Activated naive CD8-positive, alpha-beta T cell treated with anti-CD3 and anti-CD28 coated beads, Interleukin-2, amount 50 U/mL, for 16 hours (primary cell): ENCODE measurements at places on chromosomes 3 and 15.

DNA sequence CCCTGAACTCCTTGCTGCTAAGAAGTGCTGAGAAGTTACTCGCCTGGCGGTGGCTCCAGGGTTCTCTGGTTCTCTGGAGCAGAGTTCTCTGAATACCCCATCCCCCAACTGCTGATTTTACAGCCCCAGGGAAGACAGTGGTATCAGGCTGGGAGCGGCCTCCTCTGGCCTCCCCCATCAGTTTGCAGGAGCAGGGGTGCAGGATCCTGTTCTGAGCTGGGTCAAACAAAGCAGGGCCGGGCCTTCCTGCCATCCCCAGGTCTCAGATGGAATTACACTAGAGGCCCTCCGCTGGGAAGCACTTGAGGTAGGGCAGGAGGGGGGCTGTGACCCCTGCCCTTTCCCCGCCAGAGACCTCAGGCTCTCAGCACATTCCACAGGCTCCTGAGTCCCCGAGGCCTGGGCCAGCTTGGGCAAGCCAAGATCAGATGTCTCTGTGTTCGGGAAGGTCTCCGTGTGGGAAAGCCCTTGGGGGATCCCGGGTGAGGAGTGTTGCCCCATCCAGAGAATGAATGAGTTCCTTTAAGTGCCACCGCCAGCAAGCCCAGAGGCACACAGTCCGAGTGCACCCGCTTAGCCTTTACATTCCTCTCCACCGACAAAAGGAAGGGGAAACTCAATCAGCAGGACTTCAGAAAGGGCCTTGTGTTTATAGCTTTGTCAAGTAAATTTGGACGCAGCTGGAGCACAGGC lies 149.9 kb downstream of the LRRK1 start:
- DNase-seq, result no peak

GRCh38 chr3:17683542-17684207 lies 58.8 kb downstream of the TBC1D5 start:
- no peak for DNase-seq

- no peak for DNase-seq
Measured at GRCh38 chr3:169498336-169498735, 165.2 kb downstream of the MECOM start.

DNA sequence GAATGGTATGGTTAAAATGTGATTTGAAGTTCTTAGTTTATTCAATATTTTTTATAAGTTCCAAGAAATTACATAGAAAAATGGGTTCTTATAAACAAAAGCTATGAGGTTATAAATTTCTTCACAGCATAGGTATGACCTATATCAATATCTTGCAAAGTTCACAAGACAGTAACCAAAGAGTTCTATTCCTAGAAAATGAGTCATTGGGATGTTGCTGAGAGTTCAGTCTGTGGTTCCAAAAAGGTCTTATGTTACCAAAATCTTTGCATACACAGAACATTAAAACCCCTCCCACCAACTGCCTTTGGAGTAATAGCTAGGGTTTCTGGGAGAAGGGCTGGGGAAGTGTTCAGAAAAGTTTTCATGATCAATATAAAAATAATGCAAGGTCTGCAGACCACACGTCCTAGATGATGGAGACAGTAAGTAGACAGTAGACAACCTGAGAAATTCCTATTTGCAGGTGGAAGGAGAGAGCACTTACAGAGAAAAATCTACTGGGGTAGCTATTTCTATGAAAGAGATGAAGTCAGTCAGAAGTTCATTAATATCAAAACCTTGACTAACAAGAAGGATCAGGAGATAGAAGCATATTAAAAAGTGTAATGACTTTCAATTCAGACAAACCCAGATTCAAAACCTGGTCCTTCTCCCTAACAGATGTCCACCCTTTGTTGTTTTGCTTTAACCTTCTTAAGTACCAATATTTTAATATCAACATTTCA lies 279.3 kb downstream of the KCNH8 start:
- no peak for DNase-seq

DNA sequence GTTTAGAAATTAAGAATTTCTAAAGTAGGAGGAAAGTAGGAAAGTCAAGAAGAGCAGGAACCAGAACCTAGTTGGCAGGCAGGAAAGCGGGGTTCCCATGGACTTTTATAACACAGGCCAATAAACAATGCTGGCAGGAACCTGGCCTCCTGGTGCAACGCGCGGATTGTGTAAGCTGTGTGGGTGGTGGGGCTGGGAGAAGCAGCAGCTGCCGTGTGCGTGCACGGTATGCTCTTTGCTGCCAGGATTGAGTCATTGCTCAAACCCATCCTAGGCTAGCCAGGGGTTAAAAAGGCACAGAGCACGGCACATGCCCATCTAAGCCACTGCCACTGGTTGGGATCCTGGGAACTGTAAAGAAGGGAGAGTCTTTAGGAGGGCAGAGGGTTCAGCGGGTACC lies 209.9 kb upstream of the RGMA start:
- no peak for DNase-seq

DNA sequence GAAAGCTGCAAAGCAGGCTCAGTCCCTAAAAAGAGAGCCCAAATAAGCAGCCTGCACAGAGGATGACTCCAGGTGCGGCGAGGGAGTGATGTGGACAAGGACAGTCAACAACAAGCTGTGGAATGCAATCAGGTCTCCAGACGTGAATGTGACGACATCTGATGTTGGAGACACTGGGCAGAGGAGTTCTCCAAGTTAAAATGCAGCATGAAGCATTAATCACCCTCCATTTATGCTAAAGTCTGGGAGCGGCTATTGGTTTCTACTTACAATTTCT lies 316.7 kb downstream of the FGF12 start:
- no peak for DNase-seq

DNA sequence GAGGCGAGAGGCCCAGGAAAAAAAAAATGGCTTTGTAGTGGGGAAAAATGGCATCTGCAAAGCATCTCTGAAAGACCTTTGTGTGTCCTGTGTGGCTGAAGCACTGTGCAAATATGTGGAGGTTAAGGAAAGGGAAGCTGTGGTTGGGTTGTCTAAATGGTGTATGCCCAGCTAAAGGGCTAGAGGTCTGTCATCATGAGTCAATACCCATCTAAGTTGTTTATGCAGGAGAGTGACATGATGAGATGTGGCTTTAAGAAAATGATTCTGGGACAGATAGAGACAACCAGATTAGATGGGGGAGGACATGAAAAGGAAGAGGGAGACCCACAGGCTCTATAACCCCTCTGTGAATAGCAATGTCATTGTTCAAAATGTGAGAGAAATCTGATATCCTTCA lies 280.7 kb downstream of the MFSD1 start:
- DNase-seq, result no peak

DNA sequence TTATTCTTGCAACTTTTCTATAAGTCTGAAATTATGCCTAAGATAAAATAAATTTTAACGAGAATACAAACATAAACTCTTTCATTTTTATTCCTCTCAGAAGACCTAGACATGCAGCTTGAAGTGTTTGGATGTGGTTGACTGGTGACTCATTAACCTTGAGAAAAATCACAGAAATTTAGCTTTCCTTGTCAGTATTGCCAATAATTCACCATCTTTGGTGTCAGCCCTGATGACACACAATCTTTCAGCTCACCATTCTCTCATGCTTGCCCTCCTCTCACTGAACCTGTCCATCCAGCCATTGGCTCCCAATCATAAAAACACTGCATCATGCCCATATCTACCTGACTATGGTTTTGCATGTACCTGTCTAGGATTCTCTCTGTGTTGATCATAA lies 22.6 kb upstream of the TNFAIP8L3 start:
- DNase-seq, result no peak

- DNase-seq, result no peak
Measured at GRCh38 chr3:114827495-114827894, 319.6 kb downstream of the ZBTB20 start.
